Astrocyte of the spinal cord (primary cell): ENCODE measurements at places on chromosomes 13 and 19.

DNA sequence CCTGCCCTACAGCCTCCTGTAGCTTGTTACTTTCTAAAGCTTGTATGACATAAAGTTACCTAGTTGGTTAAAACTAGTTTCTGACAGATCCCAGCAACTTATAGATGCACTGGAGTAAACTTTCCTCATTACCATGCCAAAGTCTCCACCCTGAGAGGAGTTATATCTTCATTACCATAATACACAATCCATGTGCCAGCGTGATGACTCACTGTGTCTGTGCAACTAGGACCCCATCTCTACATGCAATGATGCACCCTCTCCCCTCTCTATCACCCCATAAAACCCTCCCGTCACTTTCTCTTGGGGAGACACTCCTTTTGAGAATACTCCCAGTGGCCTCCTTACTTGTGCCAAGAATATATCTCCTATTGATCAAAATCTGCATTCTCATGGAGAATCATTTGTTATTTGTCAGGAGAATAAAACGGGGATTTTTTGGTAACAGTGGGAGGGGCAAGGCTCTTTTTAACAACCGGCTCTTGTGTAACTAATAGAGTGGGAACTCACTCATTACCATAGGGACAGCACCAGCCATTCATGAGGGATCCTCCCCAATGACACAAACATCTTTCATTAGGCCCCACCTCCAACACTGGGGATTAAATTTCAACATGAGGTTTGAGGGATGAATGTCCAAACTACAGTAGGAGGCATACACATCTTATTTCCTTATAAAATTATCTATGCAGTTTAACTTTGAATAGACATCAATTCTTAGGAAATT lies 235.1 kb upstream of the ATXN8OS start:
- DNase-seq: no peak

DNA sequence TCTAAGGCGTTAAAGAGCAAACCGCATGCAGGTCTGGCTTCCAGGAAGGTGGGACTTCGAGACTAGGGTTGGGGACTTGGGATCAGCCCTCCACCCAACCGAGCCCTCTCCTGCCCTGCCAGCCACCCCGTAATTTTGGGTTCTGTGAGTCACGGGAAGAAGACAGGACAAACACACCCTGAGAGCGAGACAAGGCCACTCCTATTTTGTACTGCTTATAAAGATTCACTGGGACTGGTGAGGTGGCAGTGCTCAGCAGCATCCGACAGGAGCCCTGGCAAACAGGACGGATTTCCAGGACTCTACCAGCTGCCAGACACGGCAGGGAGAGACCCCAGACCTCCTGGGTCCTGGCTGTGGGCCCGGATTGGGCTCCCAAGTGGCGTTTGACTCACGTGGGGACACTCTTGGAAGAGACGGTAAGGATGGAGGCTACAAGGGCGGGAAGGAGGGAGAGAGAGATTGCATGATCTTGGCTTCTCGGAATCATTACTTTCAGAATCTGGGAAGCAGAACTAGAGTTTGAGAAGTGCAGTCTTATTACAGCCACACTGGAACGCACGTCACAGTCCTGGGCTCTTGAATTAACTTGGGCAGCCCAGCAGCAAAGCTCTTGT lies at the start of gene C5AR2:
Gene C5AR2, plus strand, starts transcription at position 245 of the 617 bp plus-strand sequence. CDS start 8,625 bp downstream, outside the sequence.
- DNase-seq: no peak

GRCh38 chr13:94520001-94520400 lies 40.5 kb upstream of the DCT start:
- no peak for DNase-seq

- DNase-seq: peak; percentile 36
Measured at GRCh38 chr19:41792513-41793413, 3.6 kb upstream of the CEACAM3 start.

DNA sequence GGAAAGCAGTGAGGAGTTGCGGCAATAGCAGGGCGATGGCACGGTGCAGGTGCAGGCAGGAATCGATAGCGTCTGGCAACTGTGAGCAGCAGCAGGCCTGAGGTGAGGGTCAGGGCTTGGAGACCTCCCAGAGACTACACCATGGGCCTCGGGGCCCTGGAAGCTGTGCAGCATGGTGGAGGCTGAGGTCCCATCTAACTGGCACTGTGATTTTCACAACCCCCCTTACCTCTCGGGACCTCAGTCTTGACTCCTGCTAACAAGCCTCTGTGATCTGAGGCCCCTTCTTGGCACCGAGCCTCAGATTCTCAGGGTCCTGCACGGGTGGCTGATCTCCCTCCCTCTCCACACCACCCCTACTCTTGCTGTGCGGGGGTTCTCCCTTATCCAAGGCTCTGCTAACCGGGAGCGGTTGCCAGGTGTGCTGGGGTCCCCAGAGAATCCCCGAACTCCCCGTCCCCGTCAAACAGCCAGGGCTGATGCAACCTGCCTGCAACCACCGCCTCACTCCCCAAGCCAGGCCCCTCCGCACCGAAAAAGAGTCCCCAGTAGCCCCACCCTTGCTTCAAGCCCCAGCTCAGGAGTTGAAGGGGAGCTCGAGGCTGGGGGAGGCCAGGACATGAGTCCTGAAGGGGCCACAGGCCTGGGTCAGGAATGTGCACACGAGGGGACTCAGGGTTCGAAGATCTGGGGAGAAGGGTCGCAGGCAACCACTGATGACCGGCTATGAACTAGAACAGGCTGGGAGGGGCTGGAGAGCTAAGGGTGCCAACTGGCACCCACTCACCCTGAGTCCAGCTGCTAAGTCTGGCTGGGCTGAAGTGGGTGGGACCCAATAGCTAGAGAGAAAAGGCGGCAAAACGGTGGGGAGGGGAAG lies 4.8 kb upstream of the ATF5 start:
- no peak for DNase-seq

DNA sequence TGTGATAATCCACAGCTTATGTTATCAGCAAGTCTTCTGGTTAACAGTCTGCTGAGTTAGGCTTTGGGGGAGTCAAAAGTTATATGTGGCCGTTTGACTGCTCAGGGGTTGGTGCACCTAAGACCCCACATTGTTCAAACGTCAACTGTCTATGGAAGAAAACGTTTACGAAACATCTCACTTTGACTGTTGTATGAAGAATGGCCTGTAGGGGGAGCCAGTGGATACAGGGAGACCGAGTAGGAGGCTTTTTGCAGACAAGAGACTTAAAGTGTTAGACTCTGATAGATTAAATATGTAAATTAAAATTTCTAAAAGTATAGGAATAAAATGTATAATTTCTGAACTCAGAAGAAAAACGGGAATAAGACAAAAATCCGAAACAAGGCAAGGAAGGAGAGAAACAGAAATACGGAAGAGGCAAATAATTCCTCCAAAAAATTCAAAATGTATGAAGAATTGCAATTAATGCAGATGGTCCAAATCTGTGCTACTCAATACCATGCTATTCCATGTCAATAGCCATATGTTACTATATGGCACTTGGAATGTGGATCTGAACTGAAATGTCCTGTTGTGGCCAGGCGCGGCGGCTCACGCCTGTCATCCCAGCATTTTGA lies 37.8 kb downstream of the TNFSF14 start:
- DNase-seq: peak; percentile 74

GRCh38 chr19:7545904-7546303 lies 10.4 kb downstream of the PNPLA6 start:
- DNase-seq: no peak

- peak; percentile 63 for DNase-seq
Measured at GRCh38 chr13:101211261-101211660, 205.0 kb downstream of the NALCN start.

GRCh38 chr13:74597526-74597925 lies 463.3 kb upstream of the KLF12 start:
- no peak for DNase-seq

DNA sequence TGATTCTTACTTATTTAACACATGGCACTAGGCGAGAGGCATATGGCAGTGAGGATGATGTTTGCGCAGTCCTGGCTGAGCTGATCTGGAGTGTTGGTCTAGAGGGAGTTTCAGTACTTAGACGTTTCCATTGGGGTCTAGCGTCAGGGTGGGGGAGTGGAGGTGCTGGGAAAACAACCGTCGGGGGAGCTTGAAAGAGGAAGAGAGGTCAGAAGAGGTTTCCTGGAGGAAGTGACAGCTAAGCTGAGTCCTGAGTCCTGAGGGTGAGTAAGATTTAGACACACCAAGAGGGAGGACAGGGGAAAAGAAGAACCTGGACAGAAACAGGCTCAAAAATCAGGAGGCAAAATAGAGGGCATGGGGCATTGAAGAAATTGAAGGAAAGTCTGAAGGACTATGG lies 81.4 kb downstream of the ALOX5AP start:
- DNase-seq: no peak

- no peak for DNase-seq
Measured at GRCh38 chr19:43306097-43306496, 36.8 kb upstream of the PSG9 start.

- peak; percentile 22 for DNase-seq
Measured at GRCh38 chr13:49584771-49585182, 581 bp downstream of the RCBTB1 start.

- DNase-seq: no peak
Measured at GRCh38 chr13:83633746-83634145, 248.5 kb downstream of the SLITRK1 start.

DNA sequence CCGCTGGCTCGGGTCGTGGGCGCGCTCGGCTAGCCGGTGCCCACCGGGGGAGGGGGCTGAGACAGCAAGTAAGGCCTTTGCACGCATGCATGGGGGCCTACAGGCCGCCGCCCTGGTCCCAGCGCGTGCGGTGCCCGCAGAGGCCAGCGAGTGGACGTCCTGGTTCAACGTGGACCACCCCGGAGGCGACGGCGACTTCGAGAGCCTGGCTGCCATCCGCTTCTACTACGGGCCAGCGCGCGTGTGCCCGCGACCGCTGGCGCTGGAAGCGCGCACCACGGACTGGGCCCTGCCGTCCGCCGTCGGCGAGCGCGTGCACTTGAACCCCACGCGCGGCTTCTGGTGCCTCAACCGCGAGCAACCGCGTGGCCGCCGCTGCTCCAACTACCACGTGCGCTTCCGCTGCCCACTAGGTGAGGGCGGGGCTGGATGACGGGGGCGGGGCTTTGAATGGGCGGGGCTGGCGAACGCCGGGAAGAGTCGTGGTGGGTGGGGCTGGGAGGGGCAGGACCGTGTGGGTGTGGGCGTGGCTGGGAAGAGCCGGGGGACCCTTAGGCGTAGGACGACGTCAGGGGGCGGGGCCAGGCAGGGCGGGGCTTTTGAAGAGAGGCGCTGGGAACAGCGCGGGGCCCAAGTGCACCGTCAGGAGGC lies 2.1 kb downstream of the CILP2 start:
- DNase-seq: peak; percentile 62

- peak; percentile 57 for DNase-seq
Measured at GRCh38 chr19:49387936-49388372, at the start of gene KASH5. KASH5 (plus strand) TSS chr19:49388249; CDS start chr19:49390884, 2,635 bp downstream.

- DNase-seq: no peak
Measured at GRCh38 chr13:111482126-111482525, 161.7 kb downstream of the TEX29 start.

DNA sequence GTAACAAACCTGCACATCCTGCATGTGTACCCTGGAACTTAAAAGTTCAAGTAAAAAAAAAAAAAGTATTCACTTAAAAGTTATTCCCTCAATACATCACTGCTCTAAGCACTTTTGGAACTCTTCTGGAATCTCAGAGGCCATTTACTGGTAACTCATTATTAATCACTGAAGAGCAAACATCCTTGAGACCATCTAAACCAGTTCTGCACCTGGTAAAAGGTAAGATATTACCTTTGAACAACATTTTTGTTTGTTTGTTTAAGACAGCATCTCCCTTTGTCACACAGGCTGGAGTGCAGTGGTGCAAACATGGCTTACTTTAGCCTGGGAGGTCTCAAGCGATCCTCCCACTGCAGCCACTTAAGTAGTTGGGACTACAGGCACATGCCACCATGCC lies 16.7 kb downstream of the UGGT2 start:
- DNase-seq: no peak

GRCh38 chr13:27176470-27177410 lies 5.1 kb upstream of the USP12 start:
- no peak for DNase-seq

- DNase-seq: peak; percentile 76
Measured at GRCh38 chr13:109784590-109785140, 1.7 kb downstream of the IRS2 start.

- DNase-seq: no peak
Measured at GRCh38 chr19:13526552-13526951, 20.3 kb upstream of the CACNA1A start.

GRCh38 chr13:95479731-95480130 lies 72.8 kb upstream of the CLDN10 start:
- no peak for DNase-seq

GRCh38 chr13:92734068-92734467 lies 492.5 kb upstream of the GPC6 start:
- DNase-seq: no peak
